ENCODE measurements at places on chromosomes 1 and 21.
A peak's percentile ranks its signal among the peaks of the same experiment; 100 is the strongest.

GRCh38 chr1:74690909-74691308 lies 17.3 kb upstream of the ERICH3 start:
- DNase-seq: no peak

DNA sequence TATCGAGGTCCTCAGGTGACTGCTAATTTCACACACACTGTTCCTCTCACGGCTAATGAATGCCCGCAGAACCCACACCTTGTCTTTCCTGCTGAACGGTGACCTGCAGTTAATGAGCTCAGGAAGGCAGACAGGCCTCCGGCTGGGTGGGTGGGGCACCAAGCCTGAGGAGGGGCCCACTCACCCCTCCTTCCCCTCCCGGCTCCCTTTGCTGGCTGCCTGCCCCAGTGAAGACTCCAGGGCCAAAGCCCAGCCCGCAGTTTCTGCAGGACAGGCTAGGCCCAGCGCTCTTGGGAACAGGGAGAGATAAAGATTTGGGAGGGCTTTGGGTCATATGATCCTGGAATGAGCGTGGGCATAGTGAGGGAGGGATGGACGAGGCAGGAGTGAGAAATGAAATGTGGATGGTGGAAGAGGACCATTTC lies 26.4 kb downstream of the FOXO6 start:
- no peak for DNase-seq

GRCh38 chr1:85128316-85128715 lies 72.5 kb downstream of the SYDE2 start:
- DNase-seq: no peak

DNA sequence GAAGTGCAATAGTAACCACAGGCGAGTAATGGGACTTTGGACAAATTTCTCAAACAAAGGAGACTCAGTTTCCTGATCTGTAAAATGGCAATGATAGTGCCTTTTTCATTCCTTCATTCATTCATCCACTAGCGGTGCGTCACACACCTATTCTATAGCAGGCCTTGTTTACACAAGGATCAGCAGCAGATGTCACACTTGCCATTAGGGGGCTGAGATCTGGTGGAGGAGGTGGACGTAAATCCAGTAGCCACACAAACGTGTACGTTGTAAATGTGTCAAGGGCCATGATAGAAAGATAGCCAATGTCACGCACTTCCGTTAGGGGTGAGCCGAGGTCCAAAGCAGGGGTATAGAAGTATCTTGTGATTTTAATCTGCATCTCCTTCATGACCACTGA lies 34.2 kb downstream of the SERINC2 start:
- no peak for DNase-seq

DNA sequence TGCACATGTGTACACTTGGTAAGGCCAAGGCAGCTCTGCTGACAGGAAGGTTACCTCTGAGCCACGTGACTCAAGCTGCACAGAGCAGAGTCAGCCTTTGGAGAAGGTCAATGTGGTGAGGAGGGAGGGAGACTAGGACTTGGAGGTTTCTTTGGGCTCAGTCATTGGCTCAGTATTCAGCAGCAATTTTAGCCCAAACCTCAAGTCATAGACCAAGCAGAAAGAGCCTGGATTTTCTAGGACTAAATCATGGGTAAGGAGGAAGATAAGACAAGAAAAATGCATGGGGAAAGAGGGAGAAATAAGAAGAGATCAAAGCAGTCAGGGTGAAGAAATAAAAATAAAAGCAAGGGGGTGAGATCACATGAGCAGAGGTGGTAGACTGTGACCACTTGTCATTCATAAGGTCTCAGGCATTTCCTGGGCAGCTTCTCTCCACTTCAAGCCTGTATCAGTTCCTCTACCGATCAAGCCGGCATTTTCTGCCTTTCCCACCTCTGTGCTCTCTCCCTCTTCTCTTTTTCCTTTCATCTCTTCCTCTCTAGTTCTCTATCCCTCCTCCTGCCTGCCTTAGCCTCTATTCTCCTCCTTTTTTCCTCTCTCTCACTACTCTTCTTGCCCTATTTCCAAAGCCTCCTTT lies 51.7 kb upstream of the DUSP10 start:
- no peak for DNase-seq

DNA sequence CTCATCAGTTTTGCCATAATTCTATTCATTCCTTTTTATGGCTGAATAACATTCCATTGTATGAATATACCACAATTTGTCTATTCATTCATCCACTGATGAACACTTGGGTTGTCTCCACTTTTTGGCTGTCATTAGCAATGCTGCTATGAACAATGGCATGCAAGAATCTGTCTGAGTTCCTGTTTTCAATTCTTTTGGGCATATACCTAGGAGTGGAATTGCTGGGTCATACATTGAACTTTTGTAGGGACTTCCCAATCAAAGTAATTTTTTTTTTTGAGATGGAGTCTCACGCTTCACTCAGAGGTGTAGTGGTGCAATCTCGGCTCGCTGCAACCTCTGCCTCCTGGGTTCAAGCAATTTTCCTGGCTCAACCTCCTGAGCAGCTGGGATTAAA lies 34.9 kb downstream of the AADACL4 start:
- no peak for DNase-seq

DNA sequence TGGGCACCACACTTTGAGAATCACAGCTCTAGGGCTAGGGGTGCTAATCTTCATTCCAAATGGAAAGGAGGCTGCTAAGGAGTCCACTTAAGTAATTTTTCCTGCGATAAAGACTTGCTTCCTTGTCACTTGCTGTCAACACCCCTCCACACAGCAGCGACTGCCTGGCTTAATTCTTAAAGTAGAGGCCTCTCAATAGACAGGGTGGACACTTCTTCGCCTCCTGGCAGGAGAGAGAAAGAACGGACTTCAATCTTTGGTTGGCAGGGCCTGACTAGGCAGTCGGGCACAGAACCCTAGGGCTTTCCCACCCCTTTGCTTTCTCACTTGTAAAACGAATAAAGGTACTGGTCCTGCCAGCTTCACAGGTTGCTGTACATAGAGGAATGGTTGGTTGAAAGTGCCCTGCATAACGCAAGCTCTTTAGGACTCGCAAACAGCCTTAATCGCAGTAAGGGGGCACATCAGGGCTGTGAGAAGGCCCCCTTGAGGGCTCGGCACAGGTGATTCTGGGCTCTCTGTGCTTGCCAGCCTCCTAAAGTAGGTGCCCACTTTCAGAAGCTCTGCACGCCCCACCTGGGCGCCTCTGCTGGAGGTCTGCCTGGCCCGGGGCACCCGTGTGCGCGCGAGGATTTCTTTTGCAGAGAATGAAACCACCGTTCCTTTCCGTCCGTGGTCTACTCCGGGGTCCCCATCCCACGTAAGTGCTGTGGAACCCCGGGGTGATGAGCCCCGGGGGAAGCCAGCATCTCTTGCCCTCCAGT lies 47.6 kb upstream of the CD34 start:
- DNase-seq: no peak

DNA sequence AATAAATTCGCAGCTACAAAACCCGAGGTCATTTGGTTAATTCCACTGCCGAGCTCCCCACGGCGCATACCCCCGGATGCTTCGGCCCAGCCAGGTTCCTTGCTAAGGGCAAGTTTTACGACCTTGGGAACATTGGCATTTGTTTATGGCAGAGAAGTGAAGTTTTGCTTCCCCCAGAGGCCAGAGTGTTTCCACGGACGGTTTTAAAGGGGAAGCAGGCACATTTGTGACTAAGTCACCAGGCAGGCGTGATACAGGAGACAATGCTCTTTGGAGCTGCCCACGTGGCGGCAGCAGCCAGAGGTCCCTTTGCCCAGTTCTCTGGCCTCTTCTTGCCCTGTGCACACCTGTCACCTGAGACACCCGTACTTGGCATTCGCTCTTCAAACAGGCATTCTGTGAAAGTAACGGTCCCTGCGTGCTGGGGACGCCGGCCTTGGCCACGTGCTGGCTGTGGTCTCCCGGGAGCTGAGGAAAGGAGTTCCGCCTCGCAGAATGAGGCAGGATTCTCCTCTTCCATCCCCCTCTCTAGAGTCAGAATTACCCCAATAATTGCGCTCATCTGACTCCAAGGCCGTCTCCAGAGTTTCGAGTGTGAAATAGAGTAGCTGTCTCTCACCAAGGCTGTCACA lies 138.3 kb downstream of the PRDM16 start:
- no peak for DNase-seq

DNA sequence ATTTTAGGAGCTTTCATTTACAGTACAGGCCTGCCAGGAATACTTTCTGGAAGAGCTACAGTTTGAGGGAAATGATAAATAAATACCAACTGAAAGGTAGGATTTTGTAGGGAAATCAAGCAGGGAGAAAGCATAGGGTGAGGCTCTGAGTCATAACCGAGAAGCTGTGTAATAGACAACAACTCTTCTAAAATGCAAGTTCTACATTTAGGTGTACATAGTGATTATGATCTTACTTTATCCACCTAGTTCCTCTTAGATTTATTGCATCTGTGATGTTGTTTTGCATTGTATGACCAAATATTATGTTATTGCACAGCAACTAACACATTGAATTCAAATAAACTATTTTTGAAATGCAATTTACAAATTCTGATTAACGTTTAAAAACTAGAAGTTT lies 819.3 kb downstream of the PLA2G4A start:
- no peak for DNase-seq

DNA sequence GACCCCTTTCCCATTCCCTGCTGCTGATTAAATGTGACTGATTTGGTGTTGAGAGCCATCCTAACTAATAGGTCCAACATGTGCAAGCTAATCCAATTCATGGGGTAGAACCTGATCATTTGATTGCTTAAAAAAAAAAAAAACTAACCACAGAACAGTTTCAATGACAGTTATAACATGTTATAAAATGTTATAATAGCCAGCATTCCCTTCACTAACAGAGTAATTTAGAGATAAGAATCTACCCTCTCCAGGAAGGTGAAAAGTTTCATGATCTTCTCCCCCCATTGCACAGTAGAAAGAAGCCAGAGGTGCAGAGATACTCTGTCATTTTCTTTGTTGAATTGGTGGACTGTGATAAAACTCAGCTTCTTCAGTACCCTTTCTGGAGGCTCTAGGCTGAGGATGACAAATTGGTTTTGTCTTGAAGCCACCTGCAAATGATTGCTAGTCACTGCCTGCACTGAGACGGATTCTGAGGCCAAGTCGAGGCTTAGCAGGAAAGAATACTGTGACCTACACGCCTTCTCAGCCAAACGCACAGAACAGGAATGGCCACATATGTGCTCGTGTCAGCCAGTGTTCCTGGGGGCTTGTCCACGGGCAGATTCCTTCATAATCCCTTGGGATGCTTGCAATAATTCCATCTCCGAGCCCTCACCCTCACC lies 215.7 kb upstream of the IRF2BP2 start:
- DNase-seq: no peak

DNA sequence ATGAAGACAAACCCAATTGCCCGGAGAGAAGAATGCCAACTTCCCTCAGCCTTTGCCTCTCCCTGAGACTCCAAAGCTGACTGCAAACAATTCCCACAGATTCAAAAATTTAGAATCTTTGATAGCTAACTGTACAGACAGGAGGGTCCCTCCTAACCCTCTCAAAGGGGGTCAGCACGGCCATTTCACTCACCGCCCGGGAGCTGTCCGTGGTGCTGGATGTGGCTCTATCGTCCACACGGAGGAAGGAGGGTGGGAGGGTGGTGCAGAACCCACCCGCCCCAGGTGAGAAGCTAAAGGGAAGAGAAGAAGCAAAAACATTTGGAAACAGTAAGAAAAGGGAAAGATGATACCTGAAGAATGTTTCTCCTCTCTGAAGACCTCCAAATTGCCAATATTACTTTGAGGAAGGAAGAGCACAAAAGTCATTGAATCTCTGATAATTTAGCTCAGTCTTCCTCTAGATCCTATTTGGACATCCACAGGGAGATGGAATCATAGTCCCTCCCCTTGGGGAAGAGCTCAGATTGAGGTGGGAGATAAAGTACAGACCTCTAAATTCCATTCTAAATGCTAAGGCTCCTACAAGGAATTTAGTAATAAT lies 45.6 kb downstream of the RHBG start:
- no peak for DNase-seq

GRCh38 chr1:100440075-100440809 lies 87.9 kb downstream of the CDC14A start:
- peak; percentile 89 for DNase-seq

DNA sequence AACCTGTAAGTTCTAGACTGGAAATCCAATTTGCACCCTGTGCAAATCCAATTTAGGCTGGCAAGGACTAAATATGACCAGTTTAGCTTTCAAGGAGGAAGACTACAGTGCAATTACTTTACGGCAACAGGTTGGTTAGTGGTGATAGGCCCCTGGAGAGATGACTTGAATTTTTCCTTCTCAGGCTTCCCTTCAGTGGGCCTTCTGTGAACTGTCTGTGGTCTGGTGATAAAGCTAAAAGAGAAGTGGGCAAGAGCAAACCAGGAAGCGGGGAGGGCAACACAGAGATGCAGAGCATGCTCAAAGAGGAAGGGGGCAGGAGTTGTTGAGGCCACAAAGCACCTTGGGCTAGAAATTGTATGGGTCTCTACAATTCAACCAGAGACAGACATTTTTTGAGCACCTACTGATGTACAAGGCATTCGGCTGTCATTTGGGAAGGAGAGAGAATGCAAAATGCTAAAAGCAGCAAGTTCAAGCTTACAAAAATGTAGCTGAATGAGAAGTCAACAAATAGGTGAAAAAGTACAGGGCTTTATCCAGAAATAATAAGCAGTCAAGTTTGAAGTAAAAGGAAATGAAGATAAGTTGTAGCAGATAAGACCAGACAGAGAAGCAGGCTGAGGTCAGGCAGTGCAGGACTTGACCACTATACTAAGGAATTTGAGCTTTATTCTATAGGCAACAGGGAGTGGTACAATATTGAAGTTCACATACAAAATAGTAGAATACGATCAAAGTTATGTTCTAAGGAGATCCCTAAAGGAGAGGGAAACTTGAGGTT lies 23.9 kb downstream of the INPP5B start:
- DNase-seq: no peak

- DNase-seq: no peak
Measured at GRCh38 chr1:100699744-100700143, 19.8 kb upstream of the VCAM1 start.
